ENCODE measurements at places on chromosomes 11 and 22. TPM values are rescaled to one million over a fixed set of nuclear protein-coding genes. Genes with fewer than 3 reads are reported as not detected.

DNA sequence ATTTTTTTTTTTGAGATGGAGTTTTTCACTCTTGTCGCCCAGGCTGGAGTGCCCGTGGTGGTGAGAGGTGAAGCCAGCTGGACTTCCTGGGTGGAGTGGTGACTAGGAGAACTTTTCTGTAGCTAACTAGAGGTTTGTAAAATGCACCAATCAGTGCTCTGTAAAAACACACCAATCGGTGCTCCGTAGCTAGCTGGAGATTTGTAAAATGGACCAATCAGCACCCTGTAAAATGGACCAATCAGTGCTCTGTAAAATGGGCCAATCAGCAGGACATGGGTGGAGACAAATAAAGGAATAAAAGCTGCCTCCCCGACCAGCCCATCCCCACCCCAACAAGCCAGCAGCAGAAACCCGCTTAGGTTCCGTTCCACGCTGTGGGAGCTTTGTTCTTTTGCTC, 4.4 kb upstream of the RAPSN start:
- DNase-seq, result no peak

GRCh38 chr22:24145446-24146193, 35.7 kb upstream of the SUSD2 start:
- DNase-seq, result peak; percentile 60

XPNPEP3 gene
- 23.7 TPM for total RNA-seq

KRTAP5-10 gene
- total RNA-seq, result not detected

DNA sequence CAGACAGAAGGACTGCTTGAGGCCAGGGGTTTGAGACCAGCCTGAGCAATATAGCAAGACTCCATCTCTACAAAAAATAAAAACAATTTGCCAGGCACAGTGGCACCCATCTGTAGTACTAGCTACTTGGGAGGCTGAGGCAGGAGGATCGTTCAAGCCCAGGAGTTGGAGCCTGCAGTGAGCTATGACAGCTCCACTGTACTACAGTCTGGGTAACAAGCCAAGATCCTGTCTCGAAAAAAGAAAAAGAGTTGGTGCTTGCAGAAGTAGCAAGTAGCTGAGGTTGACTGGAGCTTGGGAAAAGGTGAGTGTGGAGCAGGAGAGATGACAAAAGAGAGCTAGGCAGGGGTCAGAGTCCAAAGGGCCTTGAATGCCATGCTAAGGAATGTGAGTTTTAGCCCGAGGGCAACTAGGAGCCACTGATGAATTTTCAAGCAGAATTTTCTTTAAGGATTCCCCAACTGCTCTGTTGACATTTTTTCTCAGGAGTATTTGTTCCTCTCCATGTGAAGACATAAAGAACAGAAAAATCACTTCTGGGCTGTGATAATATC, 3.1 kb downstream of the AP1B1 start:
- no peak for DNase-seq

DNA sequence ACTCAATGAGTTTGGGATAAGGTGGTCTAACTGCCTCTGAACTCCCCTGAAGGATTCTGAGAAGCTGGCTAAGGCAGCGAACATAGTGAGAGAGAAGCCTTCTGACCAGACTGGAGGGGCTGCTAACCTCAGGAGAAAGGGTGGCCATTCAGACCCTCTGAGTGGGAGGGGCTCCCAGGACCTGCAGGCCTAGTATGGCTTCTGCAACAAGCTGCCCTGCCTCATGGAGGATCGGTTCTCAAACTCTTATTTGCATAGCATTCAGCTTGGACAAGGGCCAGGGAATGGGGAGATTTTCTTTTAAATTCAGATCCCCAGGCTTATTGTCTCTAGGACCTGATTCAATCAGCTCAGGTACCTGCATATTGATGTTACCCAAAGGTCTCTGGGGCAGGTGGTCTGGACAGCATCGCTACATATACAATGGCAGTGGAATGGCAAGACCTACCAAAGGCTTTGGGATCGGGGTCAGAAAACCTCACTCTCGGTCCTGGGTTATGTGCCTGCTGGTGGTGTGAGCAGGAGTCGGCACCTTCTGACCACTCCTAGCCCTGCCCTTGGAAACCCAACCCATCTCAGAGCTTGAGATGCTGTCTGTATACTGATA, 599.1 kb downstream of the BRD1 start:
- DNase-seq, result no peak

GRCh38 chr11:59216641-59217564, 4.2 kb upstream of the MPEG1 start:
- DNase-seq, result no peak

GRCh38 chr11:47765086-47765485, 2.1 kb downstream of the FNBP4 start:
- no peak for DNase-seq

MUC6 gene
- total RNA-seq, result not detected

- DNase-seq, result no peak
Measured at GRCh38 chr11:832529-833113, at the start of gene CD151. TSS of gene CD151 (plus strand) at chr11:832952. CDS start at chr11:836070, 3,118 bp downstream.

CST6 gene
- not detected for total RNA-seq

GRCh38 chr11:36240801-36241200, 48.4 kb downstream of the COMMD9 start:
- DNase-seq, result no peak

FZD4 gene
- 31.3 TPM for total RNA-seq

LMF2 gene
- 24.9 TPM for total RNA-seq

- no peak for DNase-seq
Measured at GRCh38 chr11:7892840-7893254, 38.2 kb downstream of the OR10A6 start.

KCTD14 gene
- 0.24 TPM for total RNA-seq

GRCh38 chr22:30275625-30276024, 9.0 kb upstream of the OSM start:
- DNase-seq, result no peak

SEPTIN3 gene
- total RNA-seq, result 0.08 TPM

DNA sequence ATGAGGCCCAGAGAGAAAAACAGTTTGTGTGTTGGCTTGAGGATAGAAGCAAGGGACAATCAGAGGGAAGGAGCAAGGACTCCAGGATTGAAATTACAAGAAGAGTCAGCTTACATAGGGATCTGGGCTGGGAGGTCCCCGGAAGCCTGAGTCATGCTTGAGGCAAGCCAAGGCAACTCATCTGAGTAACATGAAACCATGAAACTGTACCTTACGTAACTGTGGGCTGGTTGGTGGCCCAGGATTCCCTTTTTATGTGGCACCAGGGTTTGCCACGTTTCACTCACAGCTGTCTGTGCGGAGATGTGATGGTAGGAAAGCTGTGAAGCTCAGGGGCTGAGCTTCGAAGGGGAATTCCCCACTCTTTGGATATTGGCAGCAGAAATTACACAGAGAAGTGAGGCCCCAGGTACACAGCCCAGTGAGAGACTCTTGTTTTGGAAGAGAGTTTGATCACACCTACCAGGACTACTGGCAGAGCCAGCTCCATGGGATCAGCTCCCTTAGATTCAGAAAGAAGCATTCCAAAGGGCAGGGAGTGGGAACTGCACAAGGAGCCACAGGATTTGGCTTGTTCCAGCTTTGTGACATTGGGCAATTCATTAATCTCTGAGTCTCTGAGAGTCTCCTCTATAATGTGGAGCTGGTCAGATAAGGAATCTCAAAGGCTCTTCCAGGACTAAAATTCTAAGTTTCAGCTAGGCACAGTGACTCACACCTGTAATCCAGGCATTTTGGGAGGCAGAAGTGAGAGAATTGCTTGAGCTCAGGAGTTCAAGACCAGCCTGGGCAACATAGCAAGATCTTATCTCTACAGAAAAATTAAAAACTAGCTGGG, 7.8 kb downstream of the SLC5A1 start:
- DNase-seq, result no peak

- no peak for DNase-seq
Measured at GRCh38 chr11:2404735-2405196, 4.2 kb downstream of the TSSC4 start.

OR52H1 gene
- not detected for total RNA-seq

DNA sequence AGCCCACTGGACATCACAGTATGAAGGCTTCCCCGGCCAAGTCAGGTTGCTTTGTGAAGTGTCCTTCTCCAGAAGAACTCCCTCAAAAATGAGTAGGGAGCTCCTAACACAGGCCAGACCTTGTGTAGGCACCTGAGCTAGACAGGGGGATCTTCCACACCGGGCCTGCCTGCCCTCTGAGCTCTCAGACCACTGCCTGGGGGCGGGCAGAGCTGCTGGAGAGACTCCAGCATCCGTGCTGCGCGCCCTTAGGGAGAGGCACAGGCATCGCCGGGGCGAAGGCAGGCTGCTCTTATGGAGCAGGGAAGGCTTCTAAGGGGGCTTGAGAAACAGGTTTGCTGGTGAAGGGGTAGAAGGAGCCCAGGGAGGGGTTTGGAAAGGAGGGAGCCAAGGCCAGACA, 4.4 kb downstream of the KCNJ5 start:
- DNase-seq, result no peak

- no peak for DNase-seq
Measured at GRCh38 chr11:47314992-47315391, 37.5 kb downstream of the MYBPC3 start.

- DNase-seq, result no peak
Measured at GRCh38 chr11:37770145-37770544, 1172.1 kb upstream of the RAG2 start.

LINC01488 gene
- 0.08 TPM for total RNA-seq

OR2AG1 gene
- not detected for total RNA-seq

OR51B2 gene
- total RNA-seq, result not detected

- DNase-seq, result peak; percentile 78
Measured at GRCh38 chr11:114259124-114259526, 37.1 kb upstream of the NNMT start.

- DNase-seq, result no peak
Measured at GRCh38 chr22:48750826-48751440, 1076.7 kb downstream of the BRD1 start.

GRAP2 gene
- 3.5 TPM for total RNA-seq

MMP13 gene
- not detected for total RNA-seq

- DNase-seq, result peak; percentile 94
Measured at GRCh38 chr22:23069502-23070357, 589 bp upstream of the GNAZ start.

- DNase-seq, result no peak
Measured at GRCh38 chr22:44954149-44954548, 55.7 kb downstream of the PHF21B start.

TM7SF2 gene
- 53.1 TPM for total RNA-seq

GRCh38 chr11:45801723-45802315, 3.1 kb upstream of the SLC35C1 start:
- no peak for DNase-seq

OR5M3 gene
- total RNA-seq, result not detected

DNA sequence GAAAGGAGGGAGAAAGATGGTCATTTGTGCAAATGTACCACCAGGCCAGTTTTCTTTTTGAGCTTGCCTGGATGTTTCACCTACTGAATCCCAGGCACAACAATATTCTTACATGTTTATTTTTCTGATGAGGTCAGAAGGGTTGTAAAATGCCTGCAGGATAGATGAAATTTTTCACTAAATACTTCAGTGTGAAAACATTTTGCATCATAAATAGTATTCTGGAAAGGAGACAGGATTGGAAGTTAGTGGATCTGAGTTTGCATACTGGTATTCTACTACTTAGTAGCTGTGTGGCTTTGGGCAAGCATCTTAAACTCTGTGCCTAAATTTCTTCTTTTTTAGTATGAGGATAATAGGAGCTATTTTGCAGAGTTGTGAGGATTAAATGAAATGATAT, 24.8 kb downstream of the RNF169 start:
- no peak for DNase-seq

DNA sequence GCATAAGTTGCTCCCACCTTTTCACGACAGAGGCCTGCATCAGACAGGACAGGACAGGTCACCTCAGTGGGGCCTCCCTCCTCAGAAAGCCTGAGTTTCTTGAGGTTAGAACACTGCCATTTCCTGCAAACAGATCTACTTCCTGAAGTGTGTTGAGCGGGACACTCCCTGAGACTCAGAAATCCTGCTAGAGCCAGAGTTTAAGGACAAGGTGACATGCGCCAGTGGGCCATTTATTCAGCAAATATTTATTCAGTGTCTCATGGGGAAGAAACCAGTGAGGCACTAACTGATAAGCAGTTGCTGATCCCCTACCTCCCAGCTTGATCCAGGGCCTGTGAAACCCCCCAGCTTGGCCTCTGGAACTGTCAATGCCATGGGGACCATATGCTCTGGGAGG, 454.6 kb downstream of the SOX6 start:
- no peak for DNase-seq

GRCh38 chr11:119941636-119942411, 196.1 kb downstream of the TRIM29 start:
- DNase-seq, result no peak

GRCh38 chr11:76721755-76722677, 51.5 kb upstream of the LRRC32 start:
- peak; percentile 90 for DNase-seq

- no peak for DNase-seq
Measured at GRCh38 chr11:77467233-77467632, 6.7 kb downstream of the PAK1 start.

- no peak for DNase-seq
Measured at GRCh38 chr11:7449211-7449840, 36.0 kb upstream of the OLFML1 start.

PATE2 gene
- total RNA-seq, result not detected

DNA sequence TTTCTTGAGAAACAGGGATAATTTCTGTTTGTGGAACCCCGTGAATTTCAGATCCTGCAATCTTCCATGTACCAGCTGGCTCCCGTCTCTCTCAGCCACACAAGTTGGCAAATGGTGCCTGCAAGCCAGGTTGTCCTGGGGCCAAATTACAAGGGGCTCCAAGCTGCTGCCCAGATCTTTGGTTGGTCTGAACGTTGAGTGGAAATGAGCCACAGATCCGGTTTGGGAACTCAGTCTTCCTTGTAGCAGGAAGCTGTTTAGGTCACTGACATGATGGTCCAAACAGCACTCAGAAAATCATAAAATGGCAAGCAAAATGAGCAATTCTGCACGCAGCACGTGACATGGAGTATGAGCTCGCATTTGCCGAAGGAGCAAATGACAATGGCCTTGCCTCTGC, 1496.4 kb downstream of the TBC1D22A start:
- DNase-seq, result no peak

DNA sequence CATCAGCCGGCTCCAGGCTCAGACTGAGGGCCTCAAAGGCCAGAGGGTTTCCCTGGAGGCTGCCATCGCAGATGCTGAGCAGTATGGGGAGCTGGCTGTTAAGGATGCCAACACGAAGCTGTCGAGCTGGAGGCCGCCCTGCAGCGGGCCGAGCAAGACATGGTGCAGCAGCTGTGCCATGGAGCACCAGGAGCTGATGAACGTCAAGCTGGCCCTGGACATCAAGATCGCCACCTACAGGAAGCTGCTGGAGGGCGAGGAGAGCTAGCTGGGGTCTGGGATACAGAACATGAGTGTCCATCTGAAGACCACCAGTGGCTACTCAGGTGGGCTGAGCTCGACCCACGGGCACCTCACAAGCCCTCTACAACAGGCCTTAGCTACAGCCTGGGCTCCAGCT, 4.0 kb upstream of the SCUBE2 start:
- DNase-seq, result no peak

GRCh38 chr22:41801147-41801819, 804 bp downstream of the CCDC134 start:
- DNase-seq, result no peak

DNA sequence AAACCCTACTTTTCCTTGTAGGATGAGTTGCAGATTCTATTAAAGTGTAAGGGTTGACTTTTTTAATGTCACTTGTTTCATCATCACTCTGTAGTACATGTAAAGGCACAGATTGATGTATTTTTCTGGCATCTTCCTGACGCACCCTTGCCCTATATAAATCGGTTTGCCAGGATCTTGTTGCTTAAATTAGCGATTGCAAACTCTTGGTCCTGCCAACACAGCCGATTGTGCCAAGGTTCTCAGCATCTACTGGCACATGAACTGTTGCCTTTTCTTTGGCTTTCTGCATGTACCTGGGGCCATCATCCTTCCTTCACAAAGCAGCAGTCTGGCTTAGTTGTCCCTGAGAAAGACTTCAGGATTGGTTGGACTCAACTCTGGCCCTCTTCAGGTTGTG, 7.5 kb upstream of the LIN7C start:
- DNase-seq, result no peak

GRCh38 chr11:68040101-68040956, 1.5 kb downstream of the TCIRG1 start:
- DNase-seq, result peak; percentile 91

Data from Right ventricle myocardium inferior (tissue), 1 donor.